ENCODE measurements at places on chromosomes 5 and 9.

DNA sequence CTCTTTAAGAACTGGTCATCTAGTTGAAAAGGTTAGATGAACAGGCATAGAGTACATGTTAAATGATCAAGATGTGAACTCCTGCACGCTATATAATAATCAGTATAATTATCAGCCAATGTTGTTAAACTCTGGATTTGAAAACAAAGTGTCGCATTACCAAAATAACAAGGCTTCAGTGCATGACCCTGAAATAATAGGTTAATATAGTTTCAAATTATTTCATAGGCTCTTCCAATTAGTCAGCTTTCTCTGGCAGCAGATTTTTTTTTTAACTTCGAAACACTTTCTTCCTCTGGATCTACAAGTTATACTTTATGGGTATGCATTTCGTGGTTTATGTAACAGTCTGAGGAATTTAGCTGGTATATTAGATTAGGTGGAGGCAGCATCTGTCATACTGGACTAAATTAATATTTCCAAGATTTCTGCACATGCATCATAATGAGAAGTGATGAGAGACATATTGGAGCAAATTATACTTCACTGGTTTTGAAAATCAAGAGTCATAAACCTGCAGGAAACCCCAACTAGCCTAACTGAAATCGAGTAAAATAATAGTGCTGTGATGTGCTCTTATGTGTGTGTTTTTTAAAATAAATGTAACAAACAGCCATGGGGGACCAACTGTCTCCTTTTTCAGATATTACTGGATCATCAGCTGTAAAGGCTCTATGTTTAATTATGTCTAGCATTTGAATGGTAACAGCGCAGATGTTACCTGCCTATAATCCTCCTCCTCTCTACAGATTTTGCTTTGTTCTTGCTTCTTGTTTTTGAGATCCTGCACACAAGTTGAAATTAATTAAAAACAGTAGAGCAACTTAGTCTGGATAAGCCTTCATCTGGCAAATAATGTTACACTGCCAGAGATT, 85.9 kb upstream of the CKMT2 start:
- DNase-seq = no peak

GRCh38 chr9:101629636-101630035, 34.9 kb upstream of the PPP3R2 start:
- DNase-seq = no peak

DNA sequence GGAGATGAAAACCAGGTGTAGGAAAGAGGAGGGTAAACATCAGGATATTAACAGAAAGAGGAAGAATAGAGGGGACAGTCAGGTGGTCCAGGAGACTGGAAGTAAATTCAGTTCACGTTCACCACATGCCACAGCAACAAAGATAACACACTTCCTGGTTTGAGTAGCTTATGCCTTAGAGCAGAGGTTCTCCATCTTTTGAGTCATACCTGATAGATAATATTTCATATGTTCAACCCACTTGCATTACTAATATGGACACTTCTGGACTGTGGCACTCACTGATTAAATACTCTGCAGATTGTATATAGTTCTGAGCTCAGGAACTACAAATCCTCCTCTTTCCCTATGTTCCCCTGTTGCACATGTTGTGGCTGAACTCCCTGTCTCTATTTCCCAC, 179.9 kb upstream of the NR3C1 start:
- no peak for DNase-seq

- no peak for DNase-seq
Observed at GRCh38 chr9:111474385-111474784, 9.8 kb downstream of the ECPAS start.

DNA sequence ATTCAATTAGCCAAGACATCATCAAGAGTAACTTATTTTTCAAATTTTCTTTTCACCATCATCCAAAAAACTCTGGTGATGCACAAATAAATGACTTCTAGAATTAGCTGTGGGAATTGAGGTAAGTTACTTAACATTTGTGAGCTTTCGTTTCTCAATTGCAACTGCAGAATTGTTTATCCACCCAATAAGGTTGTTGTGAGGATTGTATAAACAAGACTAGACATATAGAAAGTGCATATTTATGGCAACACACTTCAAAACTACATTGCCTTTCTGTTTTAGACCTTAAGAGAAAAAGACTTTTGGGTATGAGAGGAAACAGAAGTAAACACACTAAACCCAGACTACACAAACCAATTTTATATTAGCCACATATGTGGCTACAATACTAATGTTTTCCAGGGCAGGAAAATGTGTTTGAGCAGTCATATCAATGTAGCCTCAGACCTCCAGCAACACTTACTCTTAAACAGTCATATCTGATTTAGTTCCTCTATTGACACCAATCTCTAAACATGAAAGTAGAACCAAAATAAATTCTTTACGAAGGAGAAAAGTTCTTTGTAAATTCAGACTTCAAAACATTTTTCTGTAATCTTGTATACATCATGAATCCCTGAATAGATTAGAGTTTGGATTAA, 488.0 kb upstream of the CYLC2 start:
- no peak for DNase-seq

DNA sequence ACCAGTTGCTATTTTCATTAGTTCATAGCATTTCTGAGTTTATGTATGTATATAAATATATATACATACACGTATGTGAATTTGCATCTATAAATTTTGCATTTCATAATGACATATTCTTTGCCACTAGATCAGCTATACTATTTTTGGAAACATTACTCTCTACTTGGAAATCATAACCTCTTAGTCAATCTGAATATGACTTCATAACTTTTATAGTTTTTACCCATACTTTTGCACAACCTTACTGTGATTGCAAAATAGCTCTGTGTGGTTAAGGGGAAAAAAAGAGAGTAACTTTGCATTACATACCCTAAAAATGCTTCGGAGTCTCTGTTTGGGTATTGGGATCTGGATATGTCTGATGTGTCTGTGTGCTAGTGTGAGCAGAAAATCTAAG, 44.9 kb upstream of the ADAMTSL1 start:
- no peak for DNase-seq

DNA sequence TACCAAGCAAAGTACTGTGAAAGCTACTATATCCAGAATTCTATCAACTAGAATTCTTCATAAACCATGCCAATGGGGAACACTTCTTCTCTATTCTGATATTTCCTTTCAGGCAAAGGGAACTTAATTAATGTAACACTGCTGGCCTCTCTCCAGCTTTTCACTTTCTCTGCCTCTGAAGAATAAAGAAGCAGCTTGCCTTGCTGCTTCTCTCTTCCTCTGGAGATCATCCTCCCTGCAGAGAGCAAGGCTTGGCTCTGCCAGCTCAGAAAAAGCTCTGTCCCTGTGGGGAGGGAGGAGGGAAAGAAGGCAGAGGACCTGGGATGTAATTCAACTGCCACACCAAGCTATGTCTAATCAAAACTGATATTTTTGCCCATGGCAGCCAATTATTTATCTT, 6.5 kb downstream of the CTNND2 start:
- DNase-seq = no peak

GRCh38 chr9:114343471-114344187, 14.0 kb downstream of the ORM2 start:
- DNase-seq = no peak

DNA sequence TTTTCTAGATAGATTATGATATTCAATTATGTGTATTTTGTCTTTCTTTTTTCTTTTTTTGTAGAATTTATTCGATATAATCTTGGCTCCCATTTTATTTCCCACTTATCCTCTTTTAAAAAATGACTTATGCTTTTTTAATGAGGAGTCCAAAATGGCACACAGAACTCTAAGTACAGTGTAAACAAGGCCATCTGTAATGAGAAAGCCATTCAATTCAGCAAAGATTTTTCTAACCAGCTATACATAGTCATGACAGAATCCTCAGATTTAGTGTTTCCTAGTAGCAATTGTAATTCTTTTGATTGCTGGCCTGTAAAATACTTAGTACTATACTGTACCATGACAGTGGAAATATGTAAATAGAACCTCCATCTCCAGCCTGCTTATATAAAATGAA, 651.4 kb downstream of the RAB3C start:
- no peak for DNase-seq

- DNase-seq = peak; percentile 36
Observed at GRCh38 chr9:114006931-114007691, 71.0 kb downstream of the AMBP start.

- no peak for DNase-seq
Observed at GRCh38 chr9:81498576-81498975, 190.8 kb downstream of the TLE1 start.

DNA sequence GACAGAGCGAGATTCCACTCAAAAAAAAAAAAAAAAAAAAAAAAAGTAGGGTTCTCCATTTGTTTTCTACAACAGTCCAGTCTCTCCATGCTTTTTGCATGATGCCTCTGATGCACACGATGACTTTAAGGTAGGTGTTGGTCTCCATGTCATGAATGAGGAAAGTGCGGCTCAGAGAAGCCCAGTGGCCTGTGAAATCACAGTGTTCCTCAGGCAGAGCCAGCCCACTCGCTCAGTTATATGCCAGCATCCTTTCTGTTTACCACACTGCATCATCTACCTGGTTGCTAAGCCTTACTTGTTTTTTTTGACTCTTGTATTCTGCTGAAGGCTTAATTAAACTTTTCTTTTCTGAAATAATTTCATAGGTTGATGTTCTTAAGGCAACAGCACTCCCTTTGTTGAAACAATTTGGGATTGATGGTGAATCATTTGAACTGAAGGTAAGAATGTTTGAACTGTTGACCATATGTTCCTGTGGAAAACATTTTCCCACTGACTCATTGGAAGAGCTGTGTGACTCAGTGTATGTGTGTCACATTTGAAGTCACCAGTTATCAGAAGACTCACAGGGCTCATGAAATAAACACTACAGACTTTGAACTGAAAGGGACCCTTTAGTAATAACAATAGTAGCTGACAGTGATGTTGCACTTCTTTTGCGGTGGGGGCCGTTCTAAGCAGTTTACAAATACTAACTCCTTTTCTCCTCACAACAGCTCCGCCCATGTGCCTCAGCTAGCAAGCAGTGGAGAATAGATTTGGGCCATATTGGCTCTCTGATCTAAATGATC, 40.2 kb downstream of the RCL1 start:
- peak; percentile 71 for DNase-seq

GRCh38 chr9:129776566-129776937, 23.7 kb upstream of the PTGES start:
- no peak for DNase-seq

- DNase-seq = no peak
Observed at GRCh38 chr5:13809921-13810320, 134.6 kb downstream of the DNAH5 start.

- DNase-seq = no peak
Observed at GRCh38 chr9:132795511-132796303, 82.4 kb downstream of the AK8 start.

DNA sequence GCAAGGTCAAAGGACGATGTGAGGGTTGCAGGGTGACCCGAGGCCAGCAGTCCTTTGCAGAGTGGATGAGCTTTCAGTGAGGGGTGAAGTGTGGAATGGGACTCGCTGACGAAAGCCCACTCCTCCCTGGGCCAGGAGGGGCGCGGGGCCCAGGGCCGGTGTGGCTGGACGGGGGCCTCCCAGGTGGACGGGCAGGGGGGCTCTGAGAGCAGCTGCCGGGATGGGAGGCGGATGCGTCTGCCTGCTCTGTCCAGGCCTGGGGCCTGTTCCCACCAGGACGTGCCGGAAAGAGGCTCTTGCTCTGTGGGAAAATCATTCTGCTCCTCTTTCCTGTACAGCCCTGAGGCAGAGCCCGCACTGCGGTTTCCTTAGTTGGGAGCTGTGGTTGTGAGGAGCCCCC, 24.3 kb downstream of the IRX4 start:
- DNase-seq = no peak

DNA sequence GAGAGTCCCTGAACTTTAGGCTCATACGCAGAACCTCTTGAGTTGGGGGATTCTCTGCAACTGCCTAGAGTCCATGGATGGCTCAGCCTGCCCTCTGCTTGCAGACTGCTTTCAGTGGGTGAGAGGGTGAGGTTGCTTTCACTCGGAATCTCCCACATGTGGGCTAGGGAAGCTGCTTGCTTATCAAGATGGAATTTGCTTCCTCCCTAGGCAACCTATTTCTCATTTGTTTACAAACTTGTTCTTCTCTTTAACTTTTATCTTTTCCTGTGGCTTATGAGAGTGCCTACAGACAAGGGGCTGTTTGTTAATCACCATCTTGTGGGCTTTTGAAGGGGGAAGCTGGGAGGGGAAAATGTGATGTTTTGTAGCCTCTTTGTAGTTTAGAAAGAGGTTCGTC, 10.0 kb downstream of the TLE4 start:
- DNase-seq = no peak

- DNase-seq = no peak
Observed at GRCh38 chr5:127079994-127080491, 6.7 kb upstream of the C5orf63 start.

DNA sequence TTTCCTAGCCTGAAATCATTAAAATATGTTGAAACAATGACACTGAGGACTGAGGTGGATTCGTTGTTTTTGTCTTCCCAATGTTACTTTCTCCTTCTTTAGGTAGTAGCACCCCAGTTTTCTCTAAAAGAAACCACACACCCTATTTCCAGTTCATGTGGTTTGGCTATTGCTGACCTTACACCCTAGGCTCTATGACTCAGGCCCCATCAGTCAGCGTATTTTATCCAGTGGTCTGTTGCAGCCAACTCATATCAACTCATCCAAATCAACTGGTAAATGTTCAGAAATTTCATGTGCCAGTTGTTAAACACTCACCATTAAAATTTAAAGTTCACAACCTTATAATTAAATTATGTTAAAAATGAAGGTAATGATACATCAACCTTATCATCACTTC, 44.6 kb upstream of the NFIB start:
- DNase-seq = no peak

GRCh38 chr9:137427454-137428310, 4.5 kb downstream of the NOXA1 start:
- no peak for DNase-seq

DNA sequence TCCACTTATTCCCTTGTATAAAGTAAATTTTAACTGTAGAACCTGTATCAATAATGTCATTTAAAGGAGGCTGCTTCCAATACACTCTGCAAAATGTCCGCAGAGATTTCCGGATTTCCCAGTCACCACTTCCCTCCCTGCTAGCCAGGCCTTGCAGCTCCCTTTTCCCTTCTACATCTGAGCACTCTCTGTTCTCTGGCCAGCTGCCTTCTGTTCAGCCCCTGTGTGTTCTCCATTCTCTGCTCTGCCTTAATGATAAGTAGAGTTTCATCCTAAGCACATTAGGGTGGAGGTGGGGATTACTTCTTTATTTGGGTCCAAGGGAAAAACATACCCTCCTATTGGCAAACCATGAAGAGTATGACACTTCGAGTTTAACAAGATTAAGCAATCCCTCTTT, 719.6 kb upstream of the WWC1 start:
- DNase-seq = no peak

- DNase-seq = no peak
Observed at GRCh38 chr5:151870271-151870670, 54.4 kb downstream of the GLRA1 start.

DNA sequence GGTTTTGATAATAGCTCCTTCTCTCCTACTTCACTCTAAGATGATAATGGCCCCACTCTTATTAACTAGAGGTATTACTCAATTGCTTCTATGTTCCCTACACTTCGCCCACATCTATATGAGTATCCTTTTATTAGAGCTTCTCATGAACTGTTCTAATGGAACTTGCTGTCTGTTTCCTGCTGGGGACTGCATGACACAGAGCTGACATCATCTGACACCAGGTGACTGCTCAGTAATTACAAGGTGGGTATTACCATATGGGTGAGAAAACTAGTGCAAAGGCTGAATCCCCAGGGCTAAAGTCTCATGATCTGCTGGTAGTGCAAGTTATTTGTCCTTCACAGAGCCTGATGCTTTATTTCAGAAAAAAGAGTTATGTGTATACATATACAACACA, 146.2 kb upstream of the PLCXD3 start:
- no peak for DNase-seq

- DNase-seq = no peak
Observed at GRCh38 chr9:79028101-79028500, 543.7 kb upstream of the TLE4 start.
